Activated CD8-positive, alpha-beta T cell treated with anti-CD3 and anti-CD28 coated beads, Interleukin-2, amount 10 ng/mL, durations not matched to agents 7 days and 5 days (primary cell): ENCODE measurements at places on chromosomes 1 and 21. TPM values are rescaled to one million over a fixed set of nuclear protein-coding genes. Genes with fewer than 3 reads are reported as not detected.

The KIF21B gene
- total RNA-seq: 158 TPM

The FAM43B gene
- not detected for total RNA-seq

- DNase-seq: no peak
Measured at GRCh38 chr1:248670003-248670402, 14.7 kb upstream of the OR2T27 start.

DNA sequence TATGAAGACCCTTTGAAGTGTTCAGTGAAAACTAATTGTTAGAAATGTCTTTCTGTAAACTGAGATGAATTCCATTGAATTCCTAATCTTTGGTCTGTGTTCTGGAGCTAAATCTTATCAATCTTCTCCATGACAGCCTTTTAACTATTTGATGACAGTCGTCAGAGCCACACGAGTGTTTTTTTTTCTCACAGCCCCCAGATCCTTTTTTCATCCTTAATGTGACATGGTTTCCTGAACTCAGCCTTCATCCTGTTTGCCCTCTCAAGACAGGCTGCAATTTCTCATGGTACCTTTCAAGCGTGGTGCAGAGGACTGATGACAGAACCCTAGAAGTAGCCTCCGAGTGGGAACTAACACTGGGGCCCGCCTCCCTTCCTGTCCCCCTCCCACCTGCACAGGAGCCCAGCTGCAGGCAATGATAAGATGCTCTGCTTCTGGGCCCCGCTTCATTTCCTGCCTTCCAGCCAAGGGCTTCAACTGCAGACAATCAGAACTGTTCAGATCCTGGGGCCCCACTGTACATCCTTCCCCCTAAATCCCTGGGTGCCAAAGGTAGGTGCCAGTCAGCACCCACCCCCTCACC lies 114.6 kb upstream of the VAV3 start:
- DNase-seq: peak; percentile 72

GRCh38 chr1:36624466-36624865 lies 141.8 kb upstream of the CSF3R start:
- DNase-seq: no peak

DNA sequence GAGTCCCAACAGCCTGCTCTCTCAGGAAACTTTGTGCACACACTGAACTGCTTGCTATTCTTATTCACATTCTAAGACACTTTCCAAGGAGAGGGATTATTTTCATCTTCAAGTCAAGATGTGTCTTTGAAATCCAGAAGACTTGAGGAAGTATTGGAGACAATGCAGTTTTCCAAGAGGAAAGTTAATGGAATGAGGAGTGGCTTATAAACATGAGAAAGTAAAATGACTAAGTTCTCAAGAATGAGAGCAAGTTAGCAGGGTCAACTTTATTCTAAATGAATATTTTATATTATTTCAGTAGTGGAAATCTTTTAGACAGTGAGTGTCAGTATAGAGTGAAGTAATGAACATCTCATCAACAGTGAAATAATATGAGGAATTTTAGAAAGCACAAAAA lies 1239.3 kb downstream of the MRPL39 start:
- DNase-seq: no peak

GRCh38 chr1:27255136-27255535 lies 20.7 kb downstream of the WDTC1 start:
- DNase-seq: no peak

DNA sequence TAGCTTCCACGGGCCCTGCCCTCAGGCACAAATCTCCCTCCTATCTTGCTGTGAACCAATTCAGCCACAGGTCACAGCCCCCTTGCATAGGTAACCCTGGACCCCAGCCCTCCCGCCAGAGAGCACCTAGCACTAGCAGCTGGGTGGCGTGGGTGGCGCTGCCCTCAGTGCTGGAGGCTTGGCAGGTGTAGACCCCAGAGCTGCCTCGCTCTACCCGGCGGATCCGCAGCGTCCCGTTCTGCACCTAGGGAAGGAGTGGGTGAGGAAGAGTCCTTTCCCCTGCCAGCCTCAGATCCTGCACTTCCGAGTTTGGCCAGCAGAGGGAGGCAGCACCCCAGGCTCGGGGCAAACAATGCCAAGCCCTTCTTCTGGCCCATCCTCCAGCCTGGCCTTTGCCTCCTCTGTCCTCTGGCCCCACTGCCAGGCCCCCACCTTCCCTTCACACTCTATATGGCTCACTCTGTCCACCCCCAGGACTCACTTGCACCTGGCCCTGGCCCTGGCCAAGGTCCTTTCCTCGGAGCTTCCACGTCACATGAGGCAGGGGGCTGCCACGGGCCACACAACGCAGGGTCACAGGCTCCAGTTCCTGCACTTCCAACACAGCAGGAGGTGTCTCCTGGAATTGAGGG lies 9.0 kb downstream of the IGSF9 start:
- DNase-seq: peak; percentile 83

DNA sequence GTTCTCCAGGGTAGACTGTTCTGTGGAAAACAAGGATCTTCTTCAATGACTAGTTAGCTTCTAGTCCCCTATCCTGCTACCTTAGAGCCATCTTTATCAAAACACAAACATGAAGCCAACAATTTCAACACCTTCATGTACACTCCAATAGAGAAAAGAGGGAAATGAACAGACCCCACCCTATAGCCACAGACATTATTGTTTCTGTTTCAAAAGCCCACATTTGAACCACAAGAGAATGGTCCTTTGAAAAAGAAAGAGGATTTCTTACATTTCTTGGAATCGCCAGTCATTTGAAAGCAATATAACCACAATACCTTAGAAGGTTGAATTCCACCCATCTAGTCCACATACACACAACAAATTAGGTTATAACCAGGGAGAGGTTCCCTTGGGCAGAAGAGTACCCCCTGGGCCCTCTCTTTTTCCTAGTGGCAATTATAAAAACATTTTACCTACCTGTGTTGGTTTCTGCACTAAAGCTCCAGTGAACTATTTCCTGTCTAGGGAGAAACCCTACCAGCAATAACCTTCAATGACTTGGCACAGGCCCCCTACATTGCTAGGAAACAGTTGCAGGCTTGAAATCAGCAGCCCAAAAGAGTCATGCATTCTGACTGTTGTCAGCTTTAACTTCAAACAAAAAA lies 2.7 kb upstream of the LPGAT1 start:
- DNase-seq: peak; percentile 64

GRCh38 chr1:151721788-151722510 lies 627 bp downstream of the RIIAD1 start:
- no peak for DNase-seq

DNA sequence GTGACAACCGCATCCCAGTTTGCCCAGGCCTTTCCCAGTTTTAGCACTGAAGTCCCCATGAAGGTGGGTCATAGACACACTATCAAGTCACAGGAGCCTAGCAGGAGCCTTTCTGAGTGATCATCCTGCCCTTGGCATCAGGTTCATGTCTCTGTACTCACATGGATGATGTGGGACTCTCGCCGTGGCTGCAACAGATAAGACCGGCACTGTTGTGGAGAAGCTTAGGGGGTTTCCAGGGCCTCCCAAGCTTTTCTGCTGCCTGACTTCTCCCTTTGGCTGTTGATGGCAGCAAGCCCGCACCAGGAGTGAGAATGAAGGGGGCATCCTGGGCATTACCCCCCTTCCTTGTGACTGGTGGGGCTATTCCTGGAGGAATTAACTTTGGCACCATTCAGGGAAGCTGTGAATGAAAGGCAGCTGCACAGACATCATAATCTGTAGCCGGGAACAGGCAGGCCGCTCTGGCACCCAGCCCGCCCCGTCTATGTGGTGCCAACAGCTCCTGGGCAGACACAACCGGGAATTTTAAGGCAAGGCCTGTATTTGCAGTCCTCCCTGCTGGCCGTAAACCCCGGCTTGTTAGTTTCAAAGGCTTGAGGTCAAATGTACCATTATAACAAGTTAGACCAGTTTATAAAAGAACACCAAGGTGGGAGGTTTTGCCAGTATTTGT lies 148.6 kb downstream of the HUNK start:
- no peak for DNase-seq
